Activated CD4-positive, alpha-beta T cell treated with anti-CD3 and anti-CD28 coated beads, Interleukin-10, Interleukin-2, amounts not matched to agents 100 ng/mL and 50 ng/mL, durations not matched to agents 16 hours and 8 hours (primary cell): ENCODE measurements at places on chromosomes 5 and 9.

GRCh38 chr9:29282121-29282520 is 1708.8 kb upstream of the C9orf72 start:
- no peak for DNase-seq

GRCh38 chr9:34282096-34282495 is 47.0 kb downstream of the KIF24 start:
- no peak for DNase-seq

- no peak for DNase-seq
These were observed 414.0 kb downstream of the ELAVL2 start for GRCh38 chr9:23412046-23412445.

GRCh38 chr5:82347201-82347865 is 69.2 kb upstream of the RPS23 start:
- DNase-seq = peak; percentile 23

DNA sequence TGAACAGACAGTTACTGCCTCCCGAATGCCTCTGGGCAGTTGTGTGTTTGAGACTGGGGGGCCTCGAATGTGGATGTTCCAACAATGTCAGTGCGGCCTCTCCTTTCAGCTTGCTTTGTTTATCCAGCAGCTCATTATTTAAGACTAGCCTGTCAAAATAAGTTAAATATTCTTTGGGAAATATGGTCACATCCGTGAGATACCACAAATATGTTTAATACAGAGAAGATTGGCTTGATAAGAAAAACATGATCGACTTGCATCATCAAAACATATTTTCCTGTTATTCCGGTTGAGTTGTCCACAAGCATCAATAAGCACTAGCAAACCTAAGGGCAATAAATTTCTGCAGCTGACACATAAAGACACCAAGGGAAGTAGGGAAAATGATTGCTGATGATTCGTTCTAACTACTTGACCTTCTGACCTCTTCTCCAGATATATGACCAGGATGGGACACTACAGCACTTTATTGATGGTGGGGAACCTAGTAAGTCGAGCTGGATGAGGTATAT is 66.5 kb downstream of the PRDM6 start:
- no peak for DNase-seq

DNA sequence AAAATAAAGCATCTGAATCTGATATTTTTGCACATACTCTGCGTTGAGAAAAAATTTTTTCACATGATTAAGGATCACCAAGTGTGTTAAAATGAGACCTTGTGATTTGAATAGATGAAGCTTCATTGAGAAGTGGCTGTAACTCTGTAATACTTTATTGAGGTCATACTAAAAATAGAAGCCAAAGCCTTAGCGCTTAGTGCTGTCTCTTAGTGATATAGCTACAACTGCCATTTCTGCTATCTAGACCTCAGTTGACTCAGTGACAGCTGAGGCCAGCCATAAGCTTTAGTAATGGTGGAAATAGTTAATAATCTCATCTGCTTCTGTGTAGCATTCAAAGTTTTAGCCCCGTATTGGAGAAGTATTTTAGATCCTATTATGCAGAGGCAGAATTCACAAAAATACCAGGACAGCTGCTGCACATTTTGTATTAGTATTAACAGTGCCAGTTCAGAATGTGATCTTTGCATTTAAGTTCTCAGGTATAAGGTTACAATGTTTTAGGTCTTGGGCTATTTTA is 107.4 kb upstream of the SGCD start:
- DNase-seq = no peak

GRCh38 chr9:91428927-91429351 is 5.3 kb upstream of the NFIL3 start:
- DNase-seq = no peak

DNA sequence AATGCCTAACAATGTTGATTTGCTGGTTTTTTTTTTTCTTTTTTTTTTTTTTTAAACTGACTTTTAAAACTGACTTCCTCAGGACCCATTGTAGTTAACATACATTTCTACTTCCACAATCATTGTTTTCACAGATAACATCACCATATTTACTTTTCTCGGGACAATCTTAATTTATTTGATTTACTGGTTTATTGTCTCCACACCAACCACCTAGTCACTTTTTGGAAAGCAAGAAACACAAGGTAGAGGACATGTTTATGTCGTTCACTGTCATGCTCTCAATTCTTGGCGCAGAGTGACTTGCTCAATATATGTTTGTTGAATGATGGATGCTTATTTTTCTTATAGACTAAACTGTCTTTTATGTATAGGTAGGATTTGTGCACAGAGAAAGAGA is 2280.7 kb downstream of the MAT2B start:
- DNase-seq = no peak

DNA sequence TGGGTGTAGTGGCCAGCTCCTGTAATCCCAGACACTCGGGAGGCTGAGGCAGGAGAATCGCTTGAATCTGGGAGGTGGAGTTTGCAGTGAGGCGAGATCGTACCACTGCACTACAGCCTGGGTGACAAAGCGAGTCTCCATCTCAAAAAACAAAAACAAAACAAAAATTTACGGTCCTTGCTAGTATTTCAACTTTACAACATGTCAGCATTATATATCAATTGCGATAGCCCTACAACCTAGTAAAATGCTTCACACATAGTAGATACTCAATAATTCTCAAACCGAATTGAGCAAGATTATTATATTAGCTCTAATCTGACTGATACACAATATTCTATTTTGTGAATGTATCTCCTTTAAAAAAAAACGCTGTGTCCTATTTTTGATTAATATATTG is 1411.0 kb upstream of the WWC1 start:
- no peak for DNase-seq
